ENCODE measurements at places on chromosomes 16 and 17.

DNA sequence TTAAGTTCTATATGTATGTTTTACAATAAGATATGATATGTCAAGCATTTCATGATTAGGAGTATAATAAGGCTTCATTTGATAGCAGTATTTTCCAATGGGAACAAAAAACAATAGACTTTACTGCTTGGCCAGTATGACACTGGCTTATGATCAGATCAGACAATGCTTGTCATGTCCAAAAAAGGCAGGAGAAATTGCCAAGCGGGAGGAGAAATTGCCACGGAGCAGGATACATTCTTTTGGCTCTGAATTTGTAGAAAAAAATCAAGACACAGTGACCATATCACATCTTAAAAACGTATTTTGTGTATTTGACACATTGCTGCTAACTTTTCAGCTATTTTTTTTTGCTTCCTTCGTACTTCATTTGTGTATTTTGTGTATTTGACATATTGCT is 404.1 kb downstream of the CNTNAP4 start:
- DNase-seq = no peak

DNA sequence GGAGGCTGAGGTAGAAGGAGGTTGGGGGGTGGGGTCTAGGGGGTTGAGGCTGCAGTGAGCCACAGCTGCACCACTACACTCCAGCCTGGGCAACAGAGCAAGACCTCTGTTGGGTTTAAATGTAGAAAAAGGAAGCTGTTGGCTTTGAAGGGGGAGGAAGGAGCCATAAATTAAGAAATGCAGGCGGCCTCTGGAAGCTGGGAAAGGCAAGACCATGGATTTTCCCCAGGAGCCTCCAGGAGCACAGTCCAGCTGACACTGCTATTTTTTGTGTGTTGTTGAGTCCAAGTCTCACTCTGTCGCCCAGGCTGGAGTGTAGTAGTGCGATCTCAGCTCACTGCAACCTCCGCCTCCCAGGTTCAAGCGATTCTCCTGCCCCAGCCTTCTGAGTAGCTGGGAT is 15.9 kb downstream of the LITAF start:
- no peak for DNase-seq

GRCh38 chr17:71237903-71238538 is 882.8 kb upstream of the SOX9 start:
- peak; percentile 53 for DNase-seq

- peak; percentile 17 for DNase-seq
These were observed 5.1 kb downstream of the ERBB2 start for GRCh38 chr17:39704821-39705551.

DNA sequence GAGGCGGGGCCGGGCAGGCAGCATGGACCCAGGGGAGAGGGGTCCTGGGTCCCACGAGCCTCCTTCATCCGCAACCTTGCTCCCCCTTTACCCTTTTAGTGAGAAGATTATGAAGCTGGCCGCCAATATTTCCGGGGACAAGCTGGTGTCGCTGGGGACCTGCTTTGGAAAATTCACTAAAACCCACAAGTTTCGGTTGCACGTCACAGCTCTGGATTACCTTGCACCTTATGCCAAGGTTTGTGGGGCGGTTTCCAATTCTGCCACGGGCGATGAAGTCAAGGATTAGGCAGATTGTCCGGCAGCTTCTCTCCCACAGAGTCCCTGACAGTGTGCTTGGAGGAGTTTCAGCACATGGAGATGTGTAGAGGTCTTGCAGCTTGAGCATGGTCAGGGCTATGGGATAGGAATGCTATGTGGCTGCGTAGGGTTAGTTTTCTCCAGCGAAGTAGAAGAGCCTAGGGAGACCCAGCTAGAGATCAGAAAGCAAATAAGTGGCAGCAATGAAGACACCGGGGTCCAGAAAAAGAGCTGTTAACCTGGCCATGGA is 598 bp downstream of the NIP7 start:
- DNase-seq = no peak

- DNase-seq = peak; percentile 93
These were observed 823 bp downstream of the NBR1 start for GRCh38 chr17:43171586-43172487.

- no peak for DNase-seq
These were observed 612.1 kb upstream of the SALL1 start for GRCh38 chr16:51763072-51763661.

GRCh38 chr17:57948555-57949420 is 6.4 kb downstream of the CUEDC1 start:
- peak; percentile 98 for DNase-seq

- peak; percentile 45 for DNase-seq
These were observed 137.7 kb upstream of the CORO6 start for GRCh38 chr17:29760279-29761039.

GRCh38 chr17:67425571-67426160 is 48.6 kb downstream of the PITPNC1 start:
- no peak for DNase-seq

DNA sequence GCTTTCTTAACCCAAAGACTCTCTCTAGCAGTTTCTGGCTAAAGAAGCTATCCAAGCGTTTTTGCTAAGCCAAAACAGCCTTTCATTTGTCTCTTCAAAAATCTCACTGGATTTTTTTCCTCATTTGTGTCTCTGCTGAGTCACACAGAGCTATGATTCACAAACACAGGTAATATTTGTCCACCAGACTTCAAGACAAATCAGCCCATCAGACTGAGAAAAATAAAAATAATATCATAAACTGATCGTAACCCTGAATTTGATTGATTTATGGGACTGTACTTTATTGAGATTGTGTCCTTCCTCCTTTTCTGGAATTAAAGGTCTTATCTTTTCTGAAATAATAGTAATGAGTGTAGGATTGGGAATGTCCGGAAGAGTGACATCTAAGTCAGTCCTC is 25.8 kb downstream of the TRIM16 start:
- no peak for DNase-seq

GRCh38 chr16:12637002-12637401 is 166.7 kb downstream of the CPPED1 start:
- DNase-seq = no peak

DNA sequence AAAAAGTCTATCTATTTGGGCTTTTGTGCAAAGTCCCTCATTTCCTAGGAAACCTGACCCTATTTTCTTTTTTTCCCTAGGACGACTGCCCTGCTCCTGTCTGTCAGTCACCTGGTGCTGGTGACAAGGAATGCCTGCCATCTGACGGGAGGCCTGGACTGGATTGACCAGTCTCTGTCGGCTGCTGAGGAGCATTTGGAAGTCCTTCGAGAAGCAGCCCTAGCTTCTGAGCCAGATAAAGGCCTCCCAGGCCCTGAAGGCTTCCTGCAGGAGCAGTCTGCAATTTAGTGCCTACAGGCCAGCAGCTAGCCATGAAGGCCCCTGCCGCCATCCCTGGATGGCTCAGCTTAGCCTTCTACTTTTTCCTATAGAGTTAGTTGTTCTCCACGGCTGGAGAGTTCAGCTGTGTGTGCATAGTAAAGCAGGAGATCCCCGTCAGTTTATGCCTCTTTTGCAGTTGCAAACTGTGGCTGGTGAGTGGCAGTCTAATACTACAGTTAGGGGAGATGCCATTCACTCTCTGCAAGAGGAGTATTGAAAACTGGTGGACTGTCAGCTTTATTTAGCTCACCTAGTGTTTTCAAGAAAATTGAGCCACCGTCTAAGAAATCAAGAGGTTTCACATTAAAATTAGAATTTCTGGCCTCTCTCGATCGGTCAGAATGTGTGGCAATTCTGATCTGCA is 12.9 kb downstream of the TMEM98 start:
- no peak for DNase-seq

GRCh38 chr16:23950898-23951297 is 115.1 kb downstream of the PRKCB start:
- no peak for DNase-seq

- DNase-seq = no peak
These were observed 104.9 kb downstream of the RMI2 start for GRCh38 chr16:11450136-11450535.

GRCh38 chr16:60166-60565 is 6.5 kb downstream of the SNRNP25 start:
- no peak for DNase-seq

GRCh38 chr17:29156781-29157180 is 23.4 kb downstream of the MYO18A start:
- DNase-seq = no peak

DNA sequence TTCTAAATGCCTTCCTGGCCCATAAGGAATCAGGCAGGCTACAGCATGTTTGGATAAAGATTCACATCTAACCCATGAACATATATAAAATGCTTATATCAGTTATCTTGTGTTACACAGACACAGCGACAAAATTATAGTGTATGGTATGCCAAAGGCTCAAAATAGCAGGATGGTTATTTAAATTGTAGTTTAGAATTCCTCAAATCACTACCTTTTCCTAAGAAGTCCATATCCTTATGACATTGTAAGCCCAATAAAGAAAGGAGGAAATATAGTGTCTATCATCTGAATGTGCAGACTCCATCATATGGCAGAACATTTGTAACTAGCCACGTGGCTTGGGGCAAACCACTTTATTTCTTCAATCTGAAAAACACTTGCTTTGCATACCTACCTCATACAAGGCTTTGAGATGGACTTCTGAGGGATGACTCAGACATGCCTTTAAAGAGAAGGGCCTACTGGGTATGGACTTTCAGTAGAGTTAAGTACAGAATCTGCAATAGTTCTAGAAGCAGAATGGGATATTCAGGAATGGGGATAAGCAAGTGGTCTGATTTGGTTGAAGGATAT is 12.1 kb upstream of the DHX8 start:
- no peak for DNase-seq

DNA sequence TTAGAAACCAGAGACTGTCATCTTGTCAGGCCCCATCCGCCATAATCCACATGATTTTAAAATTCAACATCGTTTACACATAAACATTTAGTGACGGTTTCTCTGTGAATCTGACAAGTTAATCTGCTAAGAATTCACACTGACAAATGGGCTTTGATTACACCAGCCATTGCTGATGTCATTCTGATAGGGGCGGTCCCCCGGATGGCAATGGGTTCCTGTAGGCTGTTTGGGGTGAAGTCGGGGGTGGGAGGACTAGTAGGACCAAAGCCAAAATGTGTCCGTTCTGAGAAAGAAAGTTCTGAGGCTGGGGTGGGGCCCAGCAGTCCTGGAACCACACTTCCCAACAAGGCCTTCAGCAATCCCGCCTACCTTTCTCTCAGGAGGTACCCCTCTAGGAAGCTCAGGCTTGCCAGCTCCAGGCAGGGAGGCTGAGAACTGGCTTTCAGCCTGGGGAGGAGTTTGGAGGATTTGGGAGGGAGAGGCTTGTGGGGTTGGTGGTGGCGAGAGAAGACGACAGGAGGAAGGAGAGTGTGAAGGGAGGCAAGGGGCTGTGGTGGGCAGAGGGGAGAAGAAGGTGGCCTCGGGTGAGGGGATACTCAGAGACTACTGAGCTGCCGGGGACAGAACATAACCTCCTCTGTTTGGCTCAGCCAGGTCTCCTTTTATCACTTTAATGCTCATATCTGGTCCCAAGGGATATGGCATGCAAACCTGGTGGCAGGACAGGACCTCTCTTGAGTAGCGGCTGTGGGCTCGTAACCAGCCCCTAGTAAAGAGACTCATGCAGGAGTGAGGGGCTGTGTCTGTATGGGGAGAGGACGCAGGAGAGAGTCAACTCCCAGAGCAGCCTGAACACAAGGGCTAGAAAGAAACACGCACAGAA is 8.6 kb downstream of the HIC1 start:
- DNase-seq = peak; percentile 88

DNA sequence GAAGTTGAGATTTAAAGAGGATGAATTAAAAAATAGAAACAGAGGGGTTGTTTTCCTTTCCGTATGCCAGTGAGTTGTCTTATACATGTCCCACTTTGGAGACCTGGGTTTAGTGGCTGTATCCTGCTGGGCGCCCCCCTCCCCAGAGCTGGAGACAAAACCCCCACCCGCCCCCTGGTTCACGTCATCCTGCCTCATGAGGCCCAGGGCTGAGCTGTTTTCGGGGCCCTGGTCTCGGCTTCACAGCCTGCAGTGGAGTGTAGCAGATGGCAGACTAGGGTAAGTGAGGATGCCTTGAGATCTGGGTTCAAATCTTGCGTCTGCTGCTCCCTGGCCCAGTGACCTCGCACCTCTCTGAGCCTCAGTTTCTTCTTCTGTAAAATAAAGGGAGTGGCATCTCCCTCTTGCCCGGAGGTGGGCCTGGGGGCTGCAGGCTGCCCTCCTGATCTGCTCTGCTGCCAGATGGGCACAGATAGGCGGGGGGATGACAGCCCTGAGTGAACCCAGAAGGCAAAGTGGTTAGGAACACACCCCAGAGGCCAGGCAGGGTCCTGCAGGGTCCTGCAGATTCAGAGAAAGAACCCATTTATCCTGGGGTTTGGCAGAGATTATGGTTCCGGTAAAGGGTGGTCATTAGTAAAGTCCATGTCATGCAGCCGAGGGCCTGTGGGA is 45.1 kb downstream of the SOCS3 start:
- DNase-seq = peak; percentile 41

DNA sequence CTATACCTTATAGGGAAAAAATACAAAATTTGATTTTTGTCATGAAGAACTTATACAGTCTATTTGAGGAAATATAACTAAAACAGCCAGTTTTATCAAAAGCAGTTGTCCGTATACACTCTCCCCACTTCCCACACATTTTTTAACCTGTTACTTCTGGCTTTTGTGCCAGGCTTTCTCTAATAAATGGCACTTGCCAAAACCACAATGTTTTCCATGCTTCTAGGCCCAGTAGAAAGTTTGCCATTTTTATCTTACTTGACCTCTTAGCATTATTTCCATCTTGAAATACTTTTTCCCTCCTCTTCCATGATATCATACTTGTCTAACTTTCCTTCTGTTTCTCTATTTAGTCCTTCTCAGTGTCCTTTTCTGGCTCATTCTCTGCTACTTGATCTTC is 38.8 kb downstream of the EFCAB5 start:
- no peak for DNase-seq

GRCh38 chr17:31096106-31096436 is 1.3 kb downstream of the NF1 start:
- no peak for DNase-seq

GRCh38 chr16:89410794-89411309 is 79.5 kb downstream of the ANKRD11 start:
- DNase-seq = peak; percentile 93

GRCh38 chr17:47301831-47302230 is 21.9 kb upstream of the EFCAB13 start:
- no peak for DNase-seq

DNA sequence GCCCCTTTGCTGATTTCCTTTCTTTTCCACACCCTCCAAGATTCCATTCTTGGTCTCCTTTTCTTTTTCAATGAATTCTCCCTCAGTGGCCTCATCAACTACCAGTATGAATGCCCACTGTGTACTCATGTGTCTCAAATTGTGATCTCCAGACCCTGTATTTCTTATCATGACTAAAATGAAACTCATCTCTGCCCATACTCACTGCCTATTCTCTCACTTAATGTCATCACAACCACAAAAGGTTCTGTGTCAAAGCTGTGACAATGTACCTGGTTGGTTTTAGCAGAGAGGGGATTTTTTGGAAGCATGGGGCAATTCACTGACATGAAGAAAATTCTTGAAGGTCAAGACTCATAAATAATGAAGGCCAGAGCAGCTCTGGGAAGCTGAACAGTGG is 11.5 kb upstream of the TBX4 start:
- DNase-seq = no peak

- peak; percentile 78 for DNase-seq
These were observed 40.8 kb downstream of the YPEL2 start for GRCh38 chr17:59372138-59372751.
